ENCODE measurements at places on chromosomes 3 and 15.

GRCh38 chr3:124513610-124513997 is 216.6 kb upstream of the UMPS start:
- no peak for DNase-seq

DNA sequence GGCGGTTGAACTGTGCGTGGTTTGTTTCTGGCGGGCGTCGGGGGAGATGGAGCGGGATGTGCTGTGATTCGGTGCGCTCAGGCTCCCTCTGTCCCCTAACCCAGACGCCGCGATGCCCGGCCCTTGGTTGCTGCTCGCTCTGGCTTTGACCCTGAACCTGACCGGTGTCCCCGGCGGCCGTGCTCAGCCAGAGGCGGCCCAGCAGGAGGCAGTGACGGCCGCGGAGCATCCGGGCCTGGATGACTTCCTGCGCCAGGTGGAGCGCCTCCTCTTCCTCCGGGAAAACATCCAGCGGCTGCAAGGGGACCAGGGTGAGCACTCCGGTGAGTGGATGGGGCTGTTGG is 1.2 kb downstream of the TRH start:
- no peak for DNase-seq

DNA sequence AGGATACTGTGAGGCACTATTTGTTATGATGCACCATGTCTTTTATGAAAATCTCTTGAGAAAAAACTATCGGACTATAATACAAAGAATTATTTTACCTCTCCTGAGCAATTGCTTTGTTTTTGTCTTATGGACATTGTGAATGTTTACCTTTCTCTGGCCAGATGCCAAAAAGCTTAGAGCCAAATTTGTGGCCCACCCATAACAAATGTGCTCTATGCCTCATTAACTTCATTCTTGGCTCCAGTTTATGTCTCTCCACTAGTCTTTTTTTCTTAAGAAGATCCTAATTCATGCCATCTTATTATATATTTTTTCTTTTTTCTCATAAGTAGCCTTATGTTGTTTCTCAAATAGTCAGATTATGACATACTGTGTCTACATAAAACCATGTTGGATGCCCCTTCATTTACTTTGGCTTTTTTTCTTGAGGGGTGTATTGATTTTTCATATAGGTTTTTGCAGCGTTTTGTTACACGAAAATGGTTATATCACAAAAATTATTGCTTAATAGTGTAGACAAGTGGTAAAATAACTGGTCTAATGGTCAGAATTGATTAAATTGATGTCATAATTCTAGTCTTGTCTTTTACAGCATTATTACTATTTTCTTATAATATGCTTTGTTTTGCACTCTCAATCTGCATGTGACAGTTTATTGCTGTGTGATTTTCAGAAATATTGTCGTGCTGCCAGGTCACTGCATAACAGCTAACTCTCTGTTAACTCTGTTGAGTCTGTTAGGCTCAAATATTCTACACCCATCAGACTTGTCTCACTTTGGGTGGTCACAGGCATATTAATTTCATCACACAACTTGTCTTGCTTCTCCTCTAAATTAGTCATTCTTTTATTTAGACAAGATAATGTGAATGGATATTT is 18.2 kb downstream of the SENP8 start:
- no peak for DNase-seq

GRCh38 chr3:179825527-179826246 is 172.8 kb downstream of the USP13 start:
- no peak for DNase-seq

- no peak for DNase-seq
Observed at GRCh38 chr3:159458010-159458409, 530.6 kb upstream of the IL12A start.

- DNase-seq = no peak
Observed at GRCh38 chr15:62362608-62363007, 197.5 kb upstream of the C2CD4B start.

DNA sequence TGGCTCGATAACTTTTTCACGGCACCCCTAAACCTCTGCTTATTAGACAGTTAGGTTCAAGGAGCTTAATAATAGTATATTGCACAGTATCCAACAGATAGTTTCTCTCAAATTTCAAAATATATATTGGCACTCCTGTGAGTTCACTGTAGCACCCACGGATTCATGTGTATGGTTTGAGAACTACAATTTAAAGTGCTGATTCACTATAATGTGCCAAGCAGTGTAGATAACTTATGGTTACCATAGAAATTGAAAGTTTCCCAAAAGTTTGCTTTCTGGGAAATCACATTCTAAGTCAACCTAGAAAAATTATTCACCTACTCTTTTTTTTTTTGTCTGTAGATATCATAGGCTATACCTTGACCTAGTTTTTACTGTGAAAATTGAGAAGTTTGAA is 86.6 kb downstream of the GAP43 start:
- no peak for DNase-seq

GRCh38 chr3:191721990-191722389 is 261.0 kb downstream of the PYDC2 start:
- DNase-seq = no peak

Measured in activated T-cell treated with anti-CD3 and anti-CD28 coated beads for 1 hour (primary cell).